ENCODE measurements at places on chromosomes 4 and X.

- DNase-seq: no peak
Observed at GRCh38 chrX:13085526-13085925, 41.1 kb upstream of the FAM9C start.

- no peak for DNase-seq
Observed at GRCh38 chrX:16524316-16524715, 125.6 kb upstream of the S100G start.

- DNase-seq: no peak
Observed at GRCh38 chr4:130600706-130601105, 1504.8 kb downstream of the C4orf33 start.

GRCh38 chr4:10656988-10657387, 27.6 kb downstream of the CLNK start:
- no peak for DNase-seq

GRCh38 chrX:17933856-17934255, 72.8 kb upstream of the RAI2 start:
- no peak for DNase-seq

DNA sequence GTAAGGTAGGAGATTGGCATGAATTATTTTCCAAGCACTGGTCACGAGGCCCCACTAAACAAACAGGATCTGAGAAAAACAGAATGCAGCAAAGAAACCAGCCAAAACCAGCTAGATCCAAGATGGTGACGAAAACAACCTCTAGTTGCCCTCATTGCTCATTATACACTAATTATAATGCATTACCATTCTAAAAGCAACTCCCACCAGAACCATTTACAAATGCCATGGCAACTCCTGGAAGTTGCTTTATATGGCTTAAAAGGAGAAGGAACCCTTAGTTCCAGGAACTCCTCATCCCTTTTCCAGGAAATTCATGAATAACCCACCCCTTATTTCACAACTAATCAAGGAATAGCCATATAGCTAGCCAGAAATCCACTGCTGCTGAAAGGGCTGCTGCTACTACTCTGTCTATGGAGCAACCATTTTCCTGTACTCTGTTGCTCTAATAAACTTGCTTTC, 69.3 kb downstream of the ABCB7 start:
- DNase-seq: no peak

DNA sequence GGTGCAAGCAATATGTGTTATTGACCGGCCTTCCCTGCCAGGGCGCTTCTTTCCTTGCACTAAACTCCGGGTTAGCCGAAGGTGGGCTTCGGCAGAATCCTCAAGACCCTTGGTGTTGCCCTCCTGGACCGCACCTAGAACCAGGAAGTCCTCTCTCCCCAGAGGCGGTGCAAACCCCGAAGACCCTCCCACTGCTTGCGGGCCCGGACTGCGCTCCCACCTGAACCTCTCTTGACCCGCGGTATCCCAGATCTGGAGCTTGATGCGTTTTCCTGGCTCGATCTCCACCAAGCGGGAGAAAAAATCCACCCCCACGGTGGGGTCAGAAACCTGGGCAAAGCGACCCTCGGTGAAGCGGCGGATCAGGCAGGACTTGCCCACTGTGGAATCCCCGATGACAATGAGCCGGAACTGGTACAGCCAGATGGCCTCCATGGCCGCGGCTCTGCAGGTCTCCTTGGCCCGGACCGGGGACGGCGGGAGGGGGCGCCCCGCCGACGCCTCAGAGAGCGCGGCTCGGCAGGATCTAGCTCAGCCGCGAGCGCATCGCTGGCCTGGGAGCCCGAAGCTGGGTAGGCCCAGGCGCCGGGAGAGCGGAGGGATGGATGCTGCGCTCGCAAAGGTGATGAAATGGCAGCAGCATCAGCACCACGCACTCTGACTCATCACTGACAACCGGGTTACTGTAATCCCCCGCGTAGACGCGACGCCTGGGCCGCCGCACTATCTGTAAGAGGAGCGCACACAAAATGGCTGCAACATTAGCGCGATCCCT, at the start of gene RAB39B:
Gene RAB39B (minus strand): TSS at position 638 of the 775 bp plus-strand sequence. CDS start 203 bp downstream, at position 435.
- peak; percentile 68 for DNase-seq

GRCh38 chr4:52869196-52869595, 7.1 kb downstream of the RASL11B start:
- DNase-seq: peak; percentile 55

- DNase-seq: no peak
Observed at GRCh38 chr4:157957905-157958304, 214.9 kb downstream of the GASK1B start.

GRCh38 chr4:10164877-10165283, 48.3 kb upstream of the WDR1 start:
- peak; percentile 67 for DNase-seq

DNA sequence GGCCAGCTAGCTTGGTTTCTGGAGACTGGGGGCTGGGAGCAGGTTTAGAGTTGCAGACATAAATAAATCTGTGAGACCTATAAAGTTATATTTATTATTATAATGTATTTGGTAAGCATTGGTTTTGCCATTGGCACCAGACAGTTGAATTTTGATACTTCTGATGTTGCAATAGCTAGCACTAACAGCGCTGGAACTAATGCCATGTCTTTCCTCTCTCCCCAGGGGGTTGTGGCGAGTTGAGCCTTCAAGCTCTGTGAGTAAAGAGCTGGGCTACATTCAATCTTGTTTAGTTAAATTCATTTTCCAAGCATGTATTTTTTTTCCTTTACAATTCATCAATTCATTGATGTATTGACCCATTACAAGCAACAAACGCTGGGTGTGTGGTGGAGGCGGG, 358.7 kb upstream of the NR3C2 start:
- DNase-seq: no peak

GRCh38 chr4:113080624-113081023, 31.2 kb downstream of the ANK2 start:
- no peak for DNase-seq

GRCh38 chrX:43224496-43224895, 431.6 kb upstream of the MAOA start:
- no peak for DNase-seq

GRCh38 chrX:17376431-17377077, 1.6 kb downstream of the NHS start:
- DNase-seq: peak; percentile 56

DNA sequence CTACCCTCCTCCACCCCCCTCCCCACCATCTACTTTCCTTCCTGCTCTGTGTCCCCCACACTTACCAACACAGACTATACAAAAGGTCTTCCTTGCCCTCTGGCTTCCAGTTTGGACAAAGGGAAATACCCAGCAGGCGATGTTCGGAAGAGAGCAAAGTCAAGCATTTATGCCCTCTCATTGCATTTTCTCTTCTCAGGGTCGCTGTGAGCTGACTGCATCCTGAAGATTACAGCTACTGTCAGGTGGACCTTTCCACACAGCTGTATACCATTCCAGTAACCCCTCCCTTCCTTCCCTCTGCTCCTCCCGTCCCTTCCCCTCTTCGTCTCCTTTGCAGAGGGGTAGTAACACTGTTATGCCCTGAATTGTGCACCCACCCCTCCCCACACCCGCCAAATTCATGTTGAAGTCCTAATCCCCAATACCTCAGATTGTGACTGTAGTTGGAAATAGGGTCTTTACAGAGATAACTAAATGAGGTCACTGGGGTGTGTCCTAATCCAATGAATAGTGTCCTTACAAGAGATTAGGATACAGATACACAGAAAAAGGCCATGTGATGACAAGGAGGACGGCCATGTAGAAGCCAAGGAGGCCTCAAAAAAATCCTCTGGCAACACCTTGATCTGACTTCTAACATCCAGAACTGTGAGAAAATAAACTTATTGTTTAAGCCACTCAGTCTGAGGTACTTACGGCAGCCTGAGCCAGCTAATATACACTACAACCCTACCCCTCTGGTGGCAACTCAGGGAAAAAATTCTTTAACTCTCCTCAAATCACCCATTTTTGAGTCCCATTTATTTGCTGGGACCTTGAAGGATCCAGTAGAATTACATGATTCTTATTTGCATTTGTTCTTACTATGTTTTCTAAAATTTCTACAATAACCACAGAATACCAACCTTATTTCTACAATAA, 11.7 kb downstream of the MORF4L2 start:
- no peak for DNase-seq

GRCh38 chr4:113750734-113751133, 10.8 kb downstream of the CAMK2D start:
- no peak for DNase-seq

DNA sequence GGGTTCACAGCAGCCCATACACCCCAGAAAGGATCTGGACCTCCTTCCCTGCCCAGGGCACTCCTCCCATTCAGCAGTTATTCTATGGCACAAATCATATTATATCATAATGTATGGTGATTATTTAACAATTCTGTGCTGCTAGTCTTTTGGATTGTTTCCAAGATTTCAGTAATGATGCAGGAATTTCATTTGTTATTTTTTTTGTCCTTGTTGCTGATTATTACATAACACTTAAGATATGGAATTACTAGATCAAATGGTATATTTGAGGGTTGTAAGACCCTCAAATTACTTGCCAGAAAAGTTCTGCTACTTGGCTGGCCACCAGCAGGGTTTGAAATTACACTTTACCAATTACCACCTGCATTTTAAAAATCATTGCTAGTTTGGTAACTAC, 36.4 kb downstream of the QDPR start:
- DNase-seq: no peak

DNA sequence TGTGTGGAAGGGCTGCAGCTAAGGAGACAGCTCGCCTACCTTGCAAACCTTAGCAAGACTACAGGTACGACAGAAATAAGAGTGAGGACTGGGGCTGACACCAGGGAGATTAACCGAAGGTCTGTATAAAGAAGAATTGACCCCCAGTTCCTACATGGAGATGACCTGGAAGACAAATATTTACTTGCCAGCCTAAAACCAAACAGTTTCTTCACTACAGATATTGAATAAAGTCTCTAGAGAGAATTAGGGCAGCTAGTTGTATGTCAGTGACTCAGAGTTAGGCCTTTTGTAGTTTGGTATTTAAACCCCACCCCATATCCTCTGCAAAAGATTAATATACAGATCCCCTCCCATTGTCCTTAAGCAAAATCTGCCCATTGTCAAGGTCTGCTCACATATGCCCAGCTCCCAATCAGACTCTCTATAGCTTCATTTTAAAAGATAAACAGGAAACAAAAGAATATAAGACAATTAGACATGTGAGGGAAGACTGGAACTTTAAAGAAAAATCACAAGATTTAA, 28.1 kb upstream of the FRMPD3 start:
- no peak for DNase-seq

- no peak for DNase-seq
Observed at GRCh38 chr4:33184657-33185290, 2464.6 kb downstream of the PCDH7 start.

DNA sequence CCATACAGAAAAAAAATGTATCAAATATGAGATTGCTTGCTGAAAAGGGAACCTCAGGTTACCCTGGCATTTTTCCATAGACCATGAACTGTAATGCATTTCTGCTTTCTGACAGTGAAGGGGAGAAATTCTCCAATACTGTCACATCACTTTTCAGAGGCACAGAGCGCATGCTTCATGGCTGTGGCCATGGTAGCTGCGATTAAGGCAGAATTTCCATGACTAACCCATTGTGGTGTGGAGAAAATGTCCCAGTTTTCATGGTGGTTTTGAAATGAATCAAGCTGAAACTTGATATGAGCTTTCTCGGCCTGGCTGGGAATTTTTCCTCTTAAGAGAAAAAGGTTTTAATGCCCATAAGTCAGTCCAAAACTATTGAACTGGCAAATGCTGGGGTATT, 39.5 kb upstream of the MAP3K15 start:
- DNase-seq: no peak

GRCh38 chrX:9555354-9555753, 90.5 kb downstream of the TBL1X start:
- no peak for DNase-seq

DNA sequence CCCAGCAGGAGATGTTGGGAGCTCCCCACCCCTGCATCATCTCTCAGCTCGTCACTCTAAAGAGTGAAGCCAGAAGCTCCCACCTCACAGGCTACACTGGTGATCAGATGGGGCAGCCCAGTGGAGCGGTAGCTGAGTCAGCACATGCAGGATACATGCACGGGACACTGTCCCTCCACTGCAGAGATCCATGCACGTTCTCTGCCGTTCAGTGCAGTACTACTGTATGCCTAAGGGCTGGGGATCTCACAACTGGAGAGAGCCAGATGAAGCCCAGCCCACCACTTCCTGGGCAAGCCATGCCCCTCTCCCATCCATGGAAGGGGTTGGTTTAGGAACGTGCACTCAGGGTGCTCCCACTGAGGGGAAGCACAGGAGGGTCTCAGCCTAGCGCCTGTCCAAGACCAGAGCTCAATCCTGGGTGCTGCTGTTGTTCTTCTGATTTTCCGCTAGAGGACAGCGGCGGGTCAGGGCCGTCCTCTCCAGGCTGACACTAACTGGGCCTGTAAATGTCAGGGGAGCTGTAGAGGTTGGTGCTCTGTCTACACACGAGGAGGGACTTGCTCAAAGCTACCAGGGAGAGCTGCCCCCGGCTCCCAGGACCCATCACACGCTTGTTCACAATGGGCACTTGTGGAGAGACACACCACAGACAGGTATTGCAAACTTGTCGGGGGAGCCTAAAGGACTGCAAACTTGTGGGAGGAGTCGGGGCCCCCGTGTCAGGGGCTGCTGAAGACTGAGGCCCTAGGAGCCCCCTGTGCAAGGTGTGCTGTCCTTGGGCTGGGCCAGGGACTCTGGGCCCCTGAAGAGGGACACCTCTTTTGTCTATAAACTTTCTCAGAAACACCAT, 18.2 kb upstream of the ABLIM2 start:
- DNase-seq: peak; percentile 94

DNA sequence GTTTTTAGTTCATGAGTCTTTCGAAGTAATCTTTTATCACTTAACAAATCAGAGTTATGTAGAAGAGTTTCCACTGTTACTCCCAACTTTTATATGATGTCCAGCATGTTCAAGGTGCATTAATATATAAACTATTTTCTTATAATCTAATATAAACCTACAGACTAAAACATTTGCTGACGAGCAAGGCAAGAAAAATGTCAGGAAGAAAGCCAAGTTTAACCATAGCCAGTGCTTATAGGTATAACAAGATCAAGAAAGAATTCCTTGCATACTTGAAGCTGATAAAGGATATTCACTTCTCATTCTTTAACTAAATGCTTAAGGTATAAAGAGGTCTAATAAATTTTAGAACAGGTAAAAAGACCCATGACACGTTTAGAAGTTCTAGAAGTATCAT, 167.7 kb downstream of the NPNT start:
- DNase-seq: no peak

DNA sequence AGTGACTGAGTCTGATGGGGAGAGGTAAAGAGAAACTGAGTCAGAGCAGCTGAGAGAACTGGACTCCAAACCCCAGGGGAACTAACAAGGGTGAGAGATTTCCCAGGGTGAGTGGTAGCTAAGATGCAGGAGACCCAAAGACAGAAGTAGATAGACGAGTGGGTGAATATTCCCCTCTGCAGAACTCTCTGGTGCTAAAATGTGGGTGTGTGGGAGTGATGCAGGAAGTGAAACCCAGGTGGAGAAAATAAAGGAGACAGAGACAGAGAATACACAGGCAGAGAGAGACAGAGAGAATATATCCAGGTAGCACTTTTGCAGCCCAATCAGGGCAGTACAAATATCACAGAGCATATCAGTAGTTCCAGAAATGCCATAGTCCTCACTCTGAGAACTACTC, 212.5 kb upstream of the ZIC3 start:
- DNase-seq: no peak

All from H7 (cell line).